ENCODE measurements at places on chromosomes 5 and 9. TPM values are rescaled to one million over a fixed set of nuclear protein-coding genes. Genes with fewer than 3 reads are reported as not detected.
A peak's percentile ranks its signal among the peaks of the same experiment; 100 is the strongest.

- H3K36me3 ChIP-seq: peaks cover 5% of the 10 kb centered on the region
- no peaks in the 10 kb centered on the region for H3K27me3 ChIP-seq
- DNase-seq: no peak
- no peak overlapping the region for H3K4me3 ChIP-seq
- peaks cover 24% of the 10 kb centered on the region for H3K4me1 ChIP-seq
These were observed 4.9 kb downstream of the AKNA start for GRCh38 chr9:114382699-114383520.

DNA sequence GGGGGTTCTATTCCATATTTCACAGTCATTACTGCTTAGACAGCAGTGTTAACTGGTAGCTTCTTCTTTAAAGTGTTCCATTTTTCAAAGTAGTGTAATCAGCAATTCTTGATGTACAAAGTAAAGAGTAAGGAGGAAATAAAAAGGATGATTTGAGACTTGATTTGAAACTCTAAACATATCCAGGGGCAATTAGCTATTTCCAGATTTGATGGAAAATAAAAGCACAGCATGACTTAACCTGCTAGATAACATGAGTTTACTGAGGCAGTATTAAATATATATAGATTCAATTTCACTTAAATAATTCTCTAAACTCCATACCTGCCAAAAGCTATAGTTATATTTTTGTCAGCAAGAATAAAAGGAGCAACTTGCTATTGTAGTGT is 29.8 kb downstream of the NR2F1 start:
- no peak overlapping the region for H3K27ac ChIP-seq
- H3K27me3 ChIP-seq: peaks cover 67% of the 10 kb centered on the region
- no peak overlapping the region for H3K4me3 ChIP-seq
- no peaks in the 10 kb centered on the region for H3K36me3 ChIP-seq
- H3K4me1 ChIP-seq: peaks cover 4% of the 10 kb centered on the region
- no peak for DNase-seq

DNA sequence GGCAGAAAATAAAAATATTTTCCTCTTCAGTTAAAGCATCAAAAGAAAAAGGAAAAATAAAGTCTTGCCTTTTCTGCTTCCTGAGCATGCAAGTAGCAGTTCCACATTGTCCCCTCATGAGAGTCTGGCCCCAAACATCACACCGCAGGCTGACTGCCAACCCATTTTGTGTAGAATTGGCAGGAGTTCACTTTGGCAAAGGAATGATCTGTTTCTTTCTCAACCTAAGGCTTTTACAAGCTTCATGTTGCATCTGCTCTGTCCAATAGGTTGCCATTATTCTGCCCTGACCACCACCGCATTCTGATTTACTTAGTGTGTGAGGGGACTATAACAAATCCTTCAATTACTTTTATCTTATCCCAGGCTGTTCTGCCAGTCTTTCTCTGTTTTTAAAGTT is 249.5 kb downstream of the ISL1 start:
- no peaks in the 10 kb centered on the region for H3K36me3 ChIP-seq
- peak; percentile 11 for DNase-seq
- no peak overlapping the region for H3K27ac ChIP-seq
- H3K4me1 ChIP-seq: no peaks in the 10 kb centered on the region

GRCh38 chr5:171261361-171261760 is 47.7 kb upstream of the TLX3 start:
- no peak overlapping the region for H3K4me3 ChIP-seq
- no peaks in the 10 kb centered on the region for H3K36me3 ChIP-seq

GRCh38 chr9:107976767-107977166 is 487.2 kb upstream of the KLF4 start:
- H3K4me3 ChIP-seq: no peak overlapping the region
- H3K27ac ChIP-seq: no peak overlapping the region
- H3K36me3 ChIP-seq: no peaks in the 10 kb centered on the region
- no peaks in the 10 kb centered on the region for H3K27me3 ChIP-seq
- no peak for DNase-seq
- H3K4me1 ChIP-seq: no peaks in the 10 kb centered on the region

- H3K27me3 ChIP-seq: no peaks in the 10 kb centered on the region
- no peak for DNase-seq
- no peak overlapping the region for H3K4me3 ChIP-seq
- no peaks in the 10 kb centered on the region for H3K36me3 ChIP-seq
- no peak overlapping the region for H3K27ac ChIP-seq
These were observed 1056.5 kb upstream of the EDIL3 start for GRCh38 chr5:85441156-85441555.

DNA sequence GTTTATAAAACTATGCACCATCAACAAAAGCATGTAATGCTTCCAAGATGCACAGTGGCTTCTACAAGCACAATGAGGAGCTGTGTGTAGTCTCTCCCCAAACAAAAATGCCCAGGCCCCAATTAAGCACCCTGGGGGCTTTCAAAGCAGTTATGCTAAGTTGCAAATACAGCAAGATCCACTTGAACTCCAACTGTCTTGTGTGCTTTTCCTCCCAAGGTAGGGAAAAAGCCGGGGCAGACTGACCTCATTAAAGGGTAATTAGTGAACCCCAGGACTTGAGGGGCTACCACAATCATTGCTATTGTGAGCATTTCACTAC is 13.1 kb downstream of the ZNF608 start:
- H3K4me3 ChIP-seq: no peak overlapping the region
- no peaks in the 10 kb centered on the region for H3K27me3 ChIP-seq
- no peak for DNase-seq
- H3K36me3 ChIP-seq: no peaks in the 10 kb centered on the region

DNA sequence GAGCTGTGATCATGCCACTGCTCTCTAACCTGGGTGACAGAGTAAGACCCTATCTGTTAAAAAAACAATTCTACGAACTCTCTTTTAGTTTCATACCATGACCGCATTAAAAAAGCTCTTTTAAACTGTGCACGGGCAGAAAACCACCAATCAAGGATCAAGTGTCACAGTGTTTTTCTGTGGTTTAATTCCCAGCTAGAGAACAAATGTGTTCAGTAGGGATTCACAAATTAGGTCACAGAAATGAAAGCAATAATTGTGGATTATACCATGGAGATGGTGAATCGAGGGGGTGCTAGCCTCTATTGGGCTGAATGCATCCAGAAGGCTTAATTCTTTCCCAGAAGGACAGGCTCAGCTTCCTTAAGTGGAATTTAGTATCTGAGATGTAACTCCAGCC is 79.1 kb downstream of the ATG10 start:
- no peak overlapping the region for H3K4me3 ChIP-seq
- no peak overlapping the region for H3K27ac ChIP-seq
- DNase-seq: no peak
- H3K36me3 ChIP-seq: no peaks in the 10 kb centered on the region
- H3K4me1 ChIP-seq: no peaks in the 10 kb centered on the region
- no peaks in the 10 kb centered on the region for H3K27me3 ChIP-seq

DNA sequence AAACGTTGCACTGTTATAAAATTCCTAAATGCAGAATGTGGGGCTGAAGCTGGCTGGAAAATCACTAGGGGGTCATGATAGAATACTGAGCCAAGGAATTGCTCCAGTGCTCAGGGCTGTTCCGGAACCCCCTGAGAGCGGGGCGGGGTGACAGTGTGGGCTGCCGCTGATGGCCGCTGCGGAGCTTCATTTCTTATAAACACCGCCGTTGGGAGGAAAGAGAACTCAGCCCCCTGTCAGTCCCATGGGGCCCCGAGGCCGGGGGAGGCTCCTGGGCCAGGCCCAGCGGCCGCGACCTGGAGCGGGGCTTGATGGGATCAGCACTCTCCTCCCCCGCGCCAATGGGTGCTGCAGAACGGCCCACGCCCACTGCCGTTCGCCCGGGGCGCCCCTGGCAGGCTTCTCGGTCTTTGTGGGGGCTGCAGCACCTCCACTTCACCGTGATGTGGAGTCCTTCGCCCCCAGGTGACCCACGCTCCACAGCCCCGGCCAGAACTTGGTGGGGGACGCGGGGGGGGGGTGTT is 5.2 kb upstream of the IRF1 start:
- H3K4me3 ChIP-seq: peak overlapping the region; percentile 39
- H3K27ac ChIP-seq: peak overlapping the region; percentile 56
- DNase-seq: peak; percentile 50
- no peaks in the 10 kb centered on the region for H3K27me3 ChIP-seq

- no peak overlapping the region for H3K27ac ChIP-seq
- no peaks in the 10 kb centered on the region for H3K4me1 ChIP-seq
- DNase-seq: no peak
These were observed 138.7 kb upstream of the NR3C1 start for GRCh38 chr5:143541943-143542797.

GRCh38 chr5:58115811-58116210 is 344.1 kb downstream of the PLK2 start:
- no peak overlapping the region for H3K27ac ChIP-seq
- H3K36me3 ChIP-seq: no peaks in the 10 kb centered on the region
- no peak overlapping the region for H3K4me3 ChIP-seq
- H3K4me1 ChIP-seq: no peaks in the 10 kb centered on the region
- no peak for DNase-seq

DNA sequence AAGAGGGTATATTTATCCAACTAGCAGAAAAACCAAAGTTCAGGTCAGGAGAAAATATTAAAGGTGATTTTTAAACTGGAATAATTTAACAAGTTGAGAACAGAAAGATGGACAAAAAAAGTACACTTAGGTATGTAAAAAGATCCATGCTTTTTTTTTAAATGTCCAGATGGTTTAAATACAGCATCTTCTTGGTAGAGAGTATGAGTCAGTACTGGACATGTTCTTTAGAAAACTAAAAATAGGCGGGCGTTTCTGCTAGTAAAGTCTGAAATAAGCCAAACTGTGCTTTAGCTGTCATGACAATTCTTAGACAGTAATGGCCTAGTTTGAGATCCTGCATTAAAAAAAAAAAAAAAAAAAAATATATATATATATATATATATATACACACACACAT is 255.9 kb upstream of the ST8SIA4 start:
- H3K27me3 ChIP-seq: no peaks in the 10 kb centered on the region
- H3K36me3 ChIP-seq: no peaks in the 10 kb centered on the region
- H3K4me3 ChIP-seq: no peak overlapping the region
- H3K27ac ChIP-seq: no peak overlapping the region

GRCh38 chr5:178234121-178234749 is 1.6 kb upstream of the PHYKPL start:
- H3K27me3 ChIP-seq: no peaks in the 10 kb centered on the region
- H3K27ac ChIP-seq: no peak overlapping the region
- DNase-seq: no peak

DNA sequence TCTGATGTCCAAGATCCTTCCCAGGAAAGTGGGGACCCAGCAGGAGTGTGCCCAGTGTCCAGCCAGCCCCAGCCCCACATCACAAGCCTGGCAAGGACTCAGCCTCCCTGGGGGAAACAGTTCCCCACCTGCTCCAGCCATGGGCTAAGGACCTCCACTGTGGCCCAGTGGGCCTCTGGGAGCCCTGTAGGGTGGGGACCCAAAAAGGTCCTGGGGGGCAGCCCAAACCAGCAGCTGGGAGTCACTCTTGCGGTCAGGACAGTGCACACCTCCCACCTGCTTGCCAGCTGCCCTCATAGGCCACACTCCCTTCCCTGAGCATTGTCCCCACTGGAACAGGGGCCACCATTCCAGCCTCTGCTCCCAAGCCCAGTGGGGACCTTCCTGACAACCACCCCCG is 1.7 kb downstream of the ABCA2 start:
- H3K36me3 ChIP-seq: no peaks in the 10 kb centered on the region
- no peaks in the 10 kb centered on the region for H3K27me3 ChIP-seq
- no peak for DNase-seq
- H3K27ac ChIP-seq: no peak overlapping the region
- no peak overlapping the region for H3K4me3 ChIP-seq

- H3K4me3 ChIP-seq: no peak overlapping the region
- H3K36me3 ChIP-seq: no peaks in the 10 kb centered on the region
- no peaks in the 10 kb centered on the region for H3K27me3 ChIP-seq
These were observed 565.3 kb upstream of the ZNF608 start for GRCh38 chr5:125311743-125312142.

DNA sequence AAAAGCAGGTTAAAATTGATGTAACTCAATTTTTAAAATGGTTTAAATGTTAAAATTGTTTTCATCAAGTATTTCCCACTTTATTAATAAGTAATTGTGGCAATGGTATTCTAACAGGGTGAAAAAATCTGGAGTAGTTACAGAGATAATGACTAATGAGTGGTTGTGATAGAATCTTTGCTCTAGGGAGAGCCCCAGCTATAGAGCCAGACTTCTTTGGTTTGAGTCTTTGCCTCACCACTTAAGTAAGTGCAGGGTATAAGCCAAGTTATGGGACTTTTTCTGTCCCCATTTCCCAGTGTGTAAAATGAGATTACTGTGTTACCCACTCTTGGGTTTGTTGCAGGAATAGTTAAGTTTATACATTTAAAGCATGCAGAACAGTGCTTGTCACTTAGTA is 158.1 kb downstream of the FER start:
- H3K4me1 ChIP-seq: peaks cover 2% of the 10 kb centered on the region
- no peaks in the 10 kb centered on the region for H3K27me3 ChIP-seq
- no peak overlapping the region for H3K4me3 ChIP-seq
- H3K36me3 ChIP-seq: no peaks in the 10 kb centered on the region
- no peak for DNase-seq
- H3K27ac ChIP-seq: no peak overlapping the region

DNA sequence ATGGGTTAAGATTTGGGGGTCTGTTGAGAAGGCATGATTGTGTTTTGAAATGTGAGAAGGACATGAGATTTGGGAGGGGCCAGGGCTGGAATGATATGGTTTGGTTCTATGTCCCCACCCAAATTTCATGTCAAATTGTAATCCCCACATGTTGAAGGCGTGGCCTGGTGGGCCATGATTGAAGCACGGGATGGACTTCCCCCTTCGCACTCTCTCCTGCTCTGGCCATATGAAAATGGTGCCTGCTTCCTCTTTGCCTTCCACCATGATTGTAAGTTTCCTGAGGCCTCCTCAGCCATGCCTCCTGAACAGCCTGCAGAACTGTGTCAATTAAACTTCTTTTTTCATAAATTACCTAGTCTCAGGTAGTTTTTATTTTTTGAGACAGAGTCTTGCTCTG is 14.7 kb upstream of the NOTCH1 start:
- H3K27me3 ChIP-seq: no peaks in the 10 kb centered on the region
- no peak overlapping the region for H3K27ac ChIP-seq
- peaks cover 2% of the 10 kb centered on the region for H3K4me1 ChIP-seq
- DNase-seq: no peak
- no peak overlapping the region for H3K4me3 ChIP-seq

DNA sequence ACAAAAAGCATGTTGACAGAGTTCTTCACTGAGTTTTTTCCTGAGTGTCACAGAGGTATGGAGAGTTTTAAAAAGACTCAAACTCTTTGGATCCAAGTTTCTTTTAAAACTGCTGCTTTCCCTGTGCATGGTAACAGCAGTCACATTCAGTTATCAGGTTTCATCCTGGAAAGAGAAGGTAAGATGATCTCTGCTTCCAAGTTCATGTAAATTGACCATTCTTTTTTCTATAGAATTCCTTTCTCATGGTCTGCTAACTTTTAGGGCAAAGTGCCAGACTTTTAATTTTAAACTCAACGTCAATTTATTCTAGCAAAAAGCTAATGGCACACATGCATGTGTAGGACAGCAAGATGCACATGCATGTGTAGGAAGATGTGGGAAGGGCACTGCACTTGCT is 52.5 kb upstream of the PRLR start:
- no peaks in the 10 kb centered on the region for H3K36me3 ChIP-seq
- H3K27me3 ChIP-seq: no peaks in the 10 kb centered on the region
- DNase-seq: no peak
- no peak overlapping the region for H3K4me3 ChIP-seq

The CARTPT gene
- total RNA-seq: not detected

The GHR gene
- 0.27 TPM for total RNA-seq

The PCDHB15 gene
- 0.55 TPM for total RNA-seq

The LCN6 gene
- not detected for total RNA-seq

The CCL27 gene
- total RNA-seq: not detected

The SPACA9 gene
- total RNA-seq: 4.7 TPM

The CDH6 gene
- not detected for total RNA-seq

The PCAT7 gene
- not detected for total RNA-seq

The FAM120A gene
- total RNA-seq: 126 TPM

The NIM1K gene
- not detected for total RNA-seq

All from endothelial cell of umbilical vein (primary cell).